Germinal center (tissue), 1 donor: ENCODE measurements at places on chromosomes 1 and 21.

DNA sequence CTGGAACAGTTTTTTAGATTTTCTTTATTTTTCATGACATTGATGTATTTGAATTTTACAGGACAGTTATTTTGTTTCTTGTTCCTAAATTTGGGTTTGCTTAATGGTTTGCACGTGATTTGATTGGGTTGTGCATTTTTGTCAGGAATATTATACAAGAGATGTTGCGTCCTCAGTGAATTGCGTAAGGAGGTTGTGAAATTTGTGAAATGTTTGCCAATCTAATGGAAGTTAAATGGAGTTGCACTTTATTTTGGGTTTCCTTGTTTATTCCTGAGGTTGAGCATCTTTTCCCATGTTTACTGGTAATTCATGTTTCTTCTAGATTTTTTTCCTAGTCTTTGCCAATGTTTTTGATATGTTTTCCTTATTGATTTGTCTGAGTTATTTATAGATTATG lies 19.9 kb downstream of the ZNF648 start:
- no peak for DNase-seq

DNA sequence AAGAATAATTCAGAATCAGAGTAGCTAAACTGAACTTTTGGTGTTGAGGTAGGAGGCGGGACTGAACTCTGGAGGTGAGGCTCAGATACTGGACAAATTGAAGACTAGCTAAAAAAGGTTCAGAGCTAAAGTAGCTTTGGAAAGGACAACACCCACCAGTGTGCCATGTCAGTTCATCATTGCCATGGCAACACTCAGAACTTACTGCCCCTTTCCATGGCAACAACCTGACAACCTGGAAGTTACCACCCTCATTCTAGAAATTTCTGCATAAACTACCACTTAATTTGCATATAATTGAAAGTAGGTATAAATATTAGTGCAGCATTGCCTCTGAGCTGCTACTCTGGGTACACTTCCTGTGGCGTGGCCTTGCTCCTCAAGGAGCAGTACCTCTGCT lies 30.3 kb upstream of the POGK start:
- no peak for DNase-seq

DNA sequence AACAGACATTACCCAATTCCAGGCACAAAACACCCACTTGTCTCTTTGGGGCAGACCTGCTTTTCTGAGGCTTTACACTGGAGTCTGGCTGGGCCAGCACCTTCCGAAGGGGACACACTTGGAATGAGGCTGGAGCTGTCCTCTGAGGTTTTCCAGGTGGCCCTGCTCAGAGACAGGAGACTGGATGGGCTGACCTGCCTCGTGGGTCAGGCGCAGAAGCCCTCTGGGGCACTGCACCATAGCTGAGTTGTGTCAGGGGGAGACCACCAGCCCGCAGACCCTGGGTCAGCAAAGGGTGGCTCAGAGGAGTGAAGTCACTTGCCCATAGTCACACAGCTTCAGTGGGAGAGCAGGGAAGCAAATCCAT lies 1.8 kb downstream of the SH2D5 start:
- no peak for DNase-seq

GRCh38 chr1:153293851-153294250 lies 18.9 kb downstream of the PGLYRP3 start:
- DNase-seq = no peak

DNA sequence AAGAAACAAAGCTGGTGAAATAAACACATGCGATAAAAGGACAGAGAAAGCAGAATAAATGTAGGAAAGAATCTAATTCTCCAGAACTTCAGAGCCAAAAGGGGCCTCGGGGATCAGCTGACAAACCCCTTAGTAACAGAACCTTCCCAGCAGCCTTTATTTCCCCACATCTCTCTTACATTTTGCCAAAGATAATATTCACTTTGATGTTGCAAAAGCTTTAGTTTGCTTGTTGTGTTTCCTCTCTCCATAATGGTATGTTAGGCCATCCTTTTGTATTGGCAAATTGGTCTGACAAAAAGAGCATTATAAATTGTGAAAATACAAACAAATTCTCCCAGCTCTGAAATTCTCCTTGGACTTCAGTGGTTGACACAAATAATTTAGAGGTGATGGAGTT lies 54.9 kb downstream of the OPTC start:
- DNase-seq = no peak

DNA sequence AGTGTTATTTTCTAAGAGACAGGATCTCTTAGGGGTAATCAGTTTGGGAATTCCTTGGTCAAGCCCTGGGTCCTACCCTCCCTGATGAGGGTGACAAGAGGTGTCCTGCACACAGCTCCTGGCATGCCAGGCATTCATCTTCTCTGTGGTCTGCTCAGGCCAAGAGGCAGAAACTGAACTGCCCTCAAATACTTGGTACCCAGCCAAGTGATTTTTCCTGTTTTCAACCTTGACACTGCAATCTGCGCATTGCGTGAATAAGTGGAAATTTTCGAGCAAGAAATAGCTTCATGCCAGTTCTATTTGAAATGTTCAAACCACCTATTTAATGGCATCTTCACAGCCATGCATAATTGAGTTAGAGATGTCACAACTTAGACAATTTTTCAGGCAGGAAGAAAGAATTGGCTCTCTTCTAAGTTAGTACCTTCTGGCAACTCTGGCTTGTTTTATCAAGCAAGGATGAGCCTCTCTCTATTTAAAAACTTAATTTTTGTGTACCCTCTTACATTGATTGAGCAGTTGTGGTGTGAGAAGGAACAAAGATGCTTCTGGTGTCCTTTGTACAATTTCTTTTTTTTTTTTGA lies 27.0 kb downstream of the DNM3 start:
- DNase-seq = no peak

DNA sequence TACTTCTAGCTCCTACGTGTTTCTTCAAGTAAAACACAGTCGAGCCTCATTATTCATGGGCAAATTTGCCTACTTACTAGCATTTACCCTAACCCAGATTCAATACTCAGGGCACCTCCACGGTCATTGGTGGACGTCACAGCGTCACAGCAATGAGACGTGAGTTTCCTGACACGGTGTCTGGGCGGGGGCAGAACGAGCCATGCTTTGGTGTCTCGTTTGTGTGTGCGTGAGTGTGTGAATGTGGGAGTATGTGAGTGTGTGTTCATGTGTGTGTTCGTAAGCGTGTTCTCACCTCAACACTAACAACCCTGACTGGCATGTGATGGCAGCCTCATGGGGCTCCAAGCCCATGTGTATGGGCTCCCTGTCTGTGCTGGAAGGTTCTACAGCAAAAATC lies 17.5 kb upstream of the COL18A1 start:
- no peak for DNase-seq
